ENCODE measurements at places on chromosomes 1 and 21. TPM values are rescaled to one million over a fixed set of nuclear protein-coding genes. Genes with fewer than 3 reads are reported as not detected.

DNA sequence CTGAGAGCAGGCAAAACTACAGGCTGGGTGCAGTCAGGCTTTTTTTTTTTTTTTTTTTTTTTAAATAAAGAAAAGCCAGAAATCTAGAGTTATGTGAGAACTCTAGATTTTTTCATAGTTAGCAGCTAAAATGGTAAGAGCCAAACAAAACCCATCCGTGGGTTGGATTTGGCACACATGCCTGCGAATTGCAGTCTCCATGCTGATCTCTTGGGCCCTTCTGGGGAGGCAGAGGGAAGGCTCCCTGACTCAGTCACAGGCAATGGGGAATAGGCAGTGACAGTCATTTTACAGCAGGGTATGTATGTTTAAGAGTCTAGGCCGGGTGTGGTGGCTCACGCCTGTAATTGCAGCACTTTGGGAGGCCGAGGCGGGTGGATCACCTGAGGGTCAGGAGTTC, 2.6 kb downstream of the TXLNA start:
- no peak for DNase-seq
- H3K27ac ChIP-seq = no peak overlapping the region
- H3K4me3 ChIP-seq = no peak overlapping the region
- no peaks in the 10 kb centered on the region for H3K36me3 ChIP-seq
- H3K27me3 ChIP-seq = no peaks in the 10 kb centered on the region

- H3K4me1 ChIP-seq = no peaks in the 10 kb centered on the region
- no peaks in the 10 kb centered on the region for H3K36me3 ChIP-seq
- no peak for DNase-seq
Measured at GRCh38 chr1:199784138-199784895, 243.2 kb upstream of the NR5A2 start.

The ISG15 gene
- polyA plus RNA-seq = 16.6 TPM

DNA sequence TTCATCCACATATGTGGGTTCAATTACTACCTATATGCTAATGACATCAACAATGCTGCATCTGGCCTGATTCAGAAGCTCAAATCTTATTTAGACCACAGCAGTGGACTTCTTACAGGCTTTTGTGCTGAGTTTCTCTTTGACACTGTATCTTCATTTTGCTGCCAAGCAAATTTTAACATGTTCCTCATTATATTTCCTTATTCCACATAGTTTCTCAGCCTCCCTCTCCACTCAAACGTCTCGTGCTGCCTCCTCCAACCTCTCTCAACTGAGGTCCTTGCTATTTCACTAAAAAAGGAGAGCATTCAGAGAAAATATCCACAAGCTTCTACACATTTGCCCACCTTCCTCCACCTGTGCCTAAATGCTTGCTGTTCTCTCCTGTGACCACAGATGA, 6.5 kb downstream of the TDRKH start:
- no peak overlapping the region for H3K4me3 ChIP-seq
- H3K36me3 ChIP-seq = no peaks in the 10 kb centered on the region
- no peak overlapping the region for H3K27ac ChIP-seq
- H3K27me3 ChIP-seq = no peaks in the 10 kb centered on the region
- no peak for DNase-seq

DNA sequence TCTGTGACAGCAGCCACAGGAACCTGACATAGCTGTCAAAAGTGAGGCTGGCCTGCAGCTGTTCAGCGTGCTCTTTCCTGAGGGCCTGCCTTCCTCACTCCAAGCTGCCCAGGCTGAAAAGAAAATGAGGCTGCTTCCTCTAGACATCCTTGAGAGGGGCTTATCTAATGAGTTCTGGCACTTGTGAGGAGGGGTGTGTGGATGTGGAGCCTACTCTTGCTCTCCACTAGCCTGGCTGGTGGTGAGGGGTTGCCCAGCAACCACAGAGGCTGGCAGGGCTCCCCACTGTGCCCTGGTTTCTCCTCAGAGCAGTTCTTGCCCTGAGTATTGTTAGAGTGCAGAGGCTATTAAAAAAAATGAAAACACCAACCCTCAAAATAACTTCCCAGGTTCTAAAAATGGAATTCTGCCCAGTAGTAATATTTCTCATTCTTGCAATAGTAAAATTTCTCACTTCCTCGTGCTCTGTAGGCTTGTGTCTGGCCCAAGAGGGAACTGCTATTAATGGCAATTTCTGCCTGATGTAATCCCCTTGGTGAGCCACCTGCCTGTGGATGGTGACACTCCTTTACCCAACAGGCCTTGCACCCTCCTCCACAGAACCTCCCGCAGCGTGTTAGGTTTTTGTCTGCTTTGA, 52.6 kb upstream of the EPS8L3 start:
- H3K4me1 ChIP-seq = peaks cover 23% of the 10 kb centered on the region
- H3K4me3 ChIP-seq = no peak overlapping the region
- DNase-seq = no peak
- no peaks in the 10 kb centered on the region for H3K36me3 ChIP-seq

The RPTN gene
- polyA plus RNA-seq = not detected

DNA sequence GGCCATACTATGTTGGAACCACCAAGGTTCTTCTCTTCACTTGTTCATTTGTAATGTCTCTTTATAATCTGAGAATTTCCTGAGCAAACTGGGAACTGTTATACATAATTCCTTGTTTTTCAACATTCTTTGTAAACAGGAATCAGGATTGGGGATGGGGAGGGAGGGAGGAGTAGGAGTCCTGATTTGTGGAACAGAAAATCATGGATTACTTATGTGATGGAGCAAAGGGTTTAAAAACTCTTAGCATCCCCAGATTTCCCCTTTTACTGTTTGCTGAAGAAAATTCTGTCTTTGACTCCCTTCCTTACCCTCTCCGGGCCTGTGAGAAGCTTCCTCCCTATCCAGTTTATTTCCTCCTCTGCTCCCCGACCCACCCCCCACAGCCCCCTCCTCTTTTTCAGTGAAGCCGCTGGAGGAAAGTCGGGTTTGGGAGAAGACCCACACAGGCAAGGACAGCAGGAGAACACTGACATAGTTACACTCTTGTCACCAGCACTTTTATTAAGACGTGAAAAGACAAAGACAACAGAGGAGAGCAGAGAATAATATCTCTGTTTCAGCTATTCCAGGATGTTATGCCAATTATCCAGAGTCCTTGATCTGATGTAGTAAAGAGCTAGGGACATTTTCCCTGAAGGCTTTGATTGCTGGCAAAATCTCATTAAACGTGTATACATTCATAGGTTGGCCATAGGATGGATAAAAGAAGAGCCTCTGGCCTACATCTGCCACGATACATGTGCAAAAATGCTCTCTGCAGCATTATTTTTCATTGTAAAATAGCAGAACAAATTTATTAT, 4.6 kb upstream of the NBPF1 start:
- peaks cover 6% of the 10 kb centered on the region for H3K4me1 ChIP-seq
- no peak overlapping the region for H3K4me3 ChIP-seq
- no peaks in the 10 kb centered on the region for H3K27me3 ChIP-seq
- no peaks in the 10 kb centered on the region for H3K36me3 ChIP-seq
- DNase-seq = no peak

The CDKN2C gene
- polyA plus RNA-seq = 8.8 TPM

DNA sequence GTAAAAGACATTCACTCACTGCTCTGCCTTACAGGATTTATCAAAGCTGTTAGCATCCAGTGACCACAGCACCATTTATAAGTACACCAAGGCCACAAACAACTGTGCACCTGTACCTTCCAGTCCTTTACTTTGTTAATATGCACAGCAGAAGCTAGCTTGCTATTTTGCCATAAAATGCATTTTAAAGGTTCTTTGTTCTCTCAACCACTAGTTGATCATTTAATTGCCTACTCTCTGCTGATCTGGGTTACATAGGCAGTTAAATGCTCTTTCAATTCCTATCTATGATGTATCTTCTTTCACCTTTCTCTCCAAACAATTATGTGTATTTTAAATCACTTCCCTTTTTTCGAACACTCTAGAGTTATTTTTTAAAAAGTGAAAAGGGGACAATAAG, 126.4 kb downstream of the SIPA1L2 start:
- no peak overlapping the region for H3K4me3 ChIP-seq
- H3K27me3 ChIP-seq = no peaks in the 10 kb centered on the region
- no peaks in the 10 kb centered on the region for H3K4me1 ChIP-seq
- H3K36me3 ChIP-seq = no peaks in the 10 kb centered on the region
- no peak overlapping the region for H3K27ac ChIP-seq
- DNase-seq = no peak

The CNR2 gene
- 0.20 TPM for polyA plus RNA-seq

All from testis (tissue), 5 donors.